Activated effector memory CD4-positive, alpha-beta T cell treated with Interleukin-2 at 50 U/mL for 16 hours (primary cell): ENCODE measurements at places on chromosomes 7 and 10.
A peak's percentile ranks its signal among the peaks of the same experiment; 100 is the strongest.

DNA sequence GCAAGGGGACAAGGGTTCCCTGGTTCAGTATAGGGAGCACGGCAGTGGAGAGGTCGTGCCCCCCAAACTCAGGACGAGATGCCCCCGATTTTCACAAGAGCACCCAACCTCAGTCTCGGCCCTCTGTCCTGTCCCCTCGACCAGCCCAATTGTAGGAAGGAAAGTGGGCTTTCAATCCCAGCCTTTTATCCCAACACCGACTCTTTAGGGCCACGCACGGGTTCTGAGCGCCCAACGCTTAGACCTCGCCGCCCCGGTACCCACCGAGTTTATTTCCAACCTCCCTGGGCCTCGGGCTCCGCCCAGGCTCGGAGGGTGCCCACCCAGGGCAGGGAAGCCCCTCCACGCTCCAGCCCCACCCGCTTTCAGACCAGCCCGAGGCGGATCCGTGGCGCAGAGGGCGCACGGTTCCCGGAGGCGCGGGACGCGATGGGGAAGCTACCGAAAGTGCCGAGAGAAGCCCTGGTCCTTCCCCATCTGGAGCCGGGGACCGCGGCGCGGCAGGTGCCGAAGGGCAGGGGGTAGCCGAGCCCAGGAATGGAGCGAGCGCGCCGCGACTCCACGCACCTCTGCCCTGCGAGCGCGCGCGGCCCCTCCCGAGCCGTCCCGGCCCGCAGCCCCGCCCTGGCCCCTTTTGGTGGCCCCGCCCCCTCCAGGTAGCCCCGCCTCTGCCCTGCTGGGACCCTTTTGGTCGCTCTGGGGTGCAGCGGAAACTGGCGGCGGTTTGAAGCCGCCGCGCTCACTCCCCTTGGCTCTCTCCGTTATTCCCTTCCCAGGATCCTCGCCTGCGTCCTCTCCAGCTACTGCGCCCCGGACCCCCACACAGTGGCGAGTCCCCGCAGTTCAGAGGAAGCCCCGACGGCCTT is 20.4 kb downstream of the GRID2IP start:
- DNase-seq: peak; percentile 32

DNA sequence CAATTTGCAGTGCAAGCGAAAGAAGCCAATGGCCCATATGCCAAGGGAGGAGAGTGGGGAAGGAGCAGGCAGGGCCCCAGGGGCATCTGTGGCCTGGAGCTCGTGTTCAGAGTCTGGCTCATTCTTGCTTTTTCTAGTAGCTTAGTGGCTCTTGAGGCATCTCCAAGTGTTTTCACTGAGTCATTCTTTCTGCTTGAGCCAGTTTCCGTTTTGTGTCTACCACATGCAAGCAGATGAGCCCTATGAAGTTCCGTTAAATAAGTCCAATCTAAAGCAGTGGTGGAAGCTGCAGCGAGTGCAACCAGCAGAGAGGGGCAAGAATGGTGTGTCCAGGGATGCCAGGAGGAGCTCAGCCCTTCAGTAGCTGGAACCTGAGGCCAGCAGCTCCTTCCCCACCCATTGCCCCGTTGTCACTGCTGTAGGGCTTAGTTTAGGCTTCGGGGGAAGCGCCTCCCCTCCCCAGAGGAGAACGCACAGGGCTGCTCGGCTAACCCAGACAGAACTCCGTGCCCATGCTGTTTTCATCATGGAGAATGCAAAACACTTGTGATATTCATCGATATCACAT is 57.4 kb upstream of the EBF3 start:
- no peak for DNase-seq

DNA sequence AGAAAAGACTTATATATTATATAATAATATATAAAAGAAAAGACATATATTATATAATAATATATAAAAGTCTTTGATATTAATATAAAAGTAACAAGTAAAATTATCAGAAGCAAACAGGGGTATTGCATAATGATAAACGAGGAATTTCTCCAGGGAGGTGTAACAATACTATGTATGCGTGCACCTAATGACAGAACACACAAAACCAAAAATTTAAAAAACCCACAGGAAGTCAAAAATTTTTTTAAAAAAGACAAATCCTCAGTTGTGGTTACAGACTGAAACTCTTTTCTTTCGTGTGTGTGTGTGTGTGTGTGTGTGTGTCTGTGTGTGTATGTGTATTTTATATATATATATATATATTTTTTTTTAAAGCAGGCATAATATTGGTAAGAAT is 279.2 kb upstream of the DPP6 start:
- no peak for DNase-seq

DNA sequence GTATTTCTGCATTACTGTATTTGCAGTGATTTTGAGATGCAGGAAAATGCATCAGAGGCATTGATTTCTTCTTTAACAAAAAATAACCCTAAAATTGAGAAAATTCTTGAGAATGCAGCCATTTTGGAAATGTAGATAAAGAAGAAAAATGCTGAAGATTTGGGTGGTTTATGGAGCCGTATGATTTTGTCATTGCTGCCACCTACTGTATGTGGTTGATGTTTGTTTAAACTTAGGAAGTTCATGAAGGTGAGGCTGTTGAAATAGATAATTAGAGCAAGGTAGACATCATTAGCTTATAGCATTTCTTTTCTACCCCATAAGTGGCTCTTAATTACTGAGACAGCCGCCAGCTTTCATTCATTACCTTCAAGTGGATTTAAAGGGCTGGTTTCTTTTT is 92.1 kb upstream of the SAMD8 start:
- DNase-seq: no peak

- no peak for DNase-seq
These were observed 10.9 kb downstream of the ANLN start for GRCh38 chr7:36400606-36401005.

- DNase-seq: no peak
These were observed 77.0 kb upstream of the GSDME start for GRCh38 chr7:24834128-24834798.

- DNase-seq: no peak
These were observed 48.4 kb downstream of the ATE1 start for GRCh38 chr10:121879476-121879875.

- DNase-seq: no peak
These were observed 39.3 kb downstream of the INSYN2A start for GRCh38 chr10:127157089-127157488.

DNA sequence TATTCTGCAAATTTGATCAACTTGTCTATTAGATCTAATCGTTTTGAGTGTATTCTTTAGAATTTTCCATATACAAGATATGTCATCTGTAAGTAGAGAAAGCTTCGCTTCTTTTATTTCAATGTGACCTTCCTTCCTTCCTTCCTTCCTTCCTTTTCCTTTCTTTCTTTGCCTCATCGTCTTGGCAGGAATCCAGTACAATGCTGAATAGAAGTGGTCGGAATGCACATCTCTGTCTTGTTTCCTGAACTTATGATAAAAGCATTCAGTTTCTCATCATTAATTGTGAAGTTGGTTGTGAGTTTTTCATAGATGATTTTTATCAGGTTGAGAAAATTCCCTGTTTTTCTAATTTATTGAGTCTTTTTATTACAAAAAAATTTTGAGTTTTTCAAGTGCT is 300.7 kb upstream of the ZNF32 start:
- DNase-seq: no peak
